ENCODE measurements at places on chromosomes 1 and 21.

DNA sequence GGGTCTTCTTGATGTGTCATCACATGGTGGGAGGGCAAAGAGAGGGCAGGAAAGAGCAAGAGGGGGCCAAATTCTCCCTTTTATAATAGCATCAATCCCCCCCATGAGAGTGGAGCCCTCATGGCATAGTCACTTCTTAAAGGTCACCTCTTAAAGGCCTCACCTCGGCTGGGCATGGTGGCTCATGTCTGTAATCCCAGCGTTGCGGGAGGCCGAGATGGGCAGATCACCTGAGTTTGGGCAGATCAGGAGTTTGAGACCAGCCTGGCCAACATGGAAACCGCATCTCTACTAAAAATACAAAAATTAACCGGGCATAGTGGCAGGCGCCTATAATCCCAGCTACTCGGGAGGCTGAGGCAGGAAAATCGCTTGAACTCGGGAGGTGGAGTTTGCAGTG lies 170.1 kb downstream of the PGBD5 start:
- DNase-seq, result no peak

- no peak for DNase-seq
These were observed 45.2 kb downstream of the RPS6KA1 start for GRCh38 chr1:26574719-26575251.

GRCh38 chr21:18026359-18026758 lies 207.2 kb upstream of the C21orf91 start:
- DNase-seq, result no peak

GRCh38 chr21:46069719-46070279 lies 28.1 kb upstream of the COL6A2 start:
- DNase-seq, result no peak

GRCh38 chr1:220170836-220171526 lies 77.0 kb downstream of the IARS2 start:
- no peak for DNase-seq

DNA sequence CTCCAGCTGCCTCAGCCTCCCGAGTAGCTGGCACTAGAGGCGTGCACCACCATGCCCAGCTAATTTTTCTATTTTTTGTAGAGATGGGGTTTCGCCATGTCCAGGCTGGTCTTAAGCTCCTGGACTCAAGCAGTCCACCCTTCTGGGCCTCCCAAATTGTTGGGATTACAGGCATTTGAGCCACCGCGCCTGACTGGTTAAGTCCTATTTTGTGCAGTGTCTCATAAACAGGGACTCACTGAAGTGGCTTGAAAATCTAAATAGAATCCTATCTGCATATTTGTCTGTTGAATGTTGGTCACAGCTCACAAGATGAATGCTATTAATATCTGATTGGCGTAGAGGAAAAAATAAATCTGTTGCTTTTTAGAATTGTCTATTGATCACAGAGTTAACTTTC lies 5.9 kb upstream of the CHAF1B start:
- DNase-seq, result no peak

DNA sequence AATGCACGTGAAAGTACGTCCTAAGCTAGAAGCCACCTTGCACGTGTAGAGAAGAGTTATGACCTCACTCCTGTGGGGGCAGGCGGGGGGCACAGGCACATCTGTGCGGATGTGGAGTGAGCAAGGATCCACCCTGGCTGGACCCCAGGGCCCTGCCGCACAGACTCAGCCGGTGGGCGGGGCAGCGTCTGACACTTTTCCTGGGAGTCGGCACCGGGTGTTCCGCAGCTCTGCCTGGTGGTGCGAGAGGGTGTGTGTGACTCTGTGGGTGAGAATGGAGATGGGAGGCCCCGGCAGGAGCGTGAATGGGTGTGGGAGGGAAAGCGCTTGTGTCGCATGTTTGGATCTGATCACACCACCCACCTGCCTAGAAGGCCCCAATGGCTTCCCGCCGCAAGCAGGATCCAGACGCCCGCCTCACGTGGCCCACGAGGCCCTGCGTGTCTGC lies 29.5 kb downstream of the RAP1GAP start:
- no peak for DNase-seq

DNA sequence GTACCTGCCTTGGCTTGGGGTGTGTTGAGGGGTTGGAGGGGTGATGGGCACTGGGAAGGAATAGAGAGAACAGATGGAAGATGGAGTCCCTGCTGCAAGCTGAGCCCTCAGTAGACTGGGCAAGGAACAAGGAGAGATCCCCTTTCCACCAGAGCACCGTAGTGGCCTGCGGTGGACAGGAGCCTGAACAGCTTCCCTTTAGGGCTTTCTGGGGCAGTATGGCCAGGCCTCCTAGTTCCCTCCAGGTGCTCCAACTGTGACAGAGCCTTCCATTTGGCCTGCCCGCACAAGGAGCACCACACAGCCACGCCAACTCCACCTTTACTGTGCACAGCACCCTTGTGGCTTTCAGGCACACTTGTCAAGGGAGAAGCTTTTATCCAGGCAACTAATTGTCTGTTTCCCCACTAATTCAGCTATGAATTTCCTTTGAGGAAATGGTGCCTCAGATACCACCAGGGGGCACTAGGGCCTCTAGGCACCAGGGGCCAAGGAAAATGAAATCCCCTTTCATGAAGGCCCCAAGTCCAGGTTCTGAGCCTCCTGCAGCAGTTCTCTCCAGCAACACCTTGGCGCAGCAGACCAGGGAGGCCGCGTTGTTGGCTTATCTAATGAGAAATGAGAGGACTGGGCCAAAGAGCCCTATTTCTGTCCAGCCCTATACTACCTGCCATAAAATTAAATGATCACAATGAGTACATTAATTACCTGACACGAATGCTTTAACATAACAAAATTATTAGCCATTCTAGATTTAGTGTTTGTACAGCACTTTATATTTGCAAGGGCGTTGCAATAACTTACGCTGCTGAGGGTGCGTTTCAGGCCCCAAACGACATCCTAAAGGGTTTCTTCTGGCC lies 23.1 kb upstream of the ERI3 start:
- peak; percentile 29 for DNase-seq

All from effector memory CD8-positive, alpha-beta T cell (primary cell).